Stimulated activated CD4-positive, alpha-beta T cell treated with anti-CD3 and anti-CD28 coated beads, Interleukin-2, amount 100 ng/mL, for 24 hours (primary cell): ENCODE measurements at places on chromosomes 11 and 22.

DNA sequence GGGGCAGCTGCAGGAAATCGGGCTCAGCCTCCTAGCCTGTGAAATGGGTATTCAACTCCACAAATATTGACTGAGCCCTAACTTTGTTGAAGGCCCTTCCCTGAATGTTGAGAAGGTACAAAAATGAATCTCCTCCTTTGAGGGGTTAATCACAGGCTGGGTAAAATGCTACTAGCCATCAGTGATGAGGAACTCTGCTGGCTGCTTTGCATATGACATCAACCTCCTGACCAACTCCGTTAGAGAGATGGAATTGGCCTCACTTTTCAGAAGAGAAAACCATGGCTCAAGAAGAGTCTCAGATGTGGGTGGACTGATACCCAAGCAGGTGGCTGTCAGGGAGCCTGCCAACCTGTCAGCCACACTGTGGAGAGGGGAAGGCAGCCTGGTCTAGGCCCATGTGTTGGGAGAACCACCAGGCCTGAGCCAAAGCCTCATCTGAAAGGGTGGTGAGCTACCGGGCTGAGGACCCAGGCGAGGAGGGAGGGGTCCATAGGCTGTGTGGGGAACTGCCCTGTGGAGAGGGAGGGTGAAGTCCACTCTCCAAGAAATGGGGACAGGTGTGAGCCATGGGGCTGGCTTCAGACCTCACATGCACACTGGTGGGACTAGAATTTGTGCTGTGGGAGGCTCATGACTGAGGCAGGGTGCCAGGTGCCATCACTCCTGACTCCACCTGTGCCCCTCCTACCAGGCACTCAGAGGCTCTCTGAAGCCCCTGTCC is 11.8 kb downstream of the CDCA5 start:
- no peak for DNase-seq

- DNase-seq: no peak
These were observed 69.2 kb downstream of the PACSIN2 start for GRCh38 chr22:42945736-42946135.

DNA sequence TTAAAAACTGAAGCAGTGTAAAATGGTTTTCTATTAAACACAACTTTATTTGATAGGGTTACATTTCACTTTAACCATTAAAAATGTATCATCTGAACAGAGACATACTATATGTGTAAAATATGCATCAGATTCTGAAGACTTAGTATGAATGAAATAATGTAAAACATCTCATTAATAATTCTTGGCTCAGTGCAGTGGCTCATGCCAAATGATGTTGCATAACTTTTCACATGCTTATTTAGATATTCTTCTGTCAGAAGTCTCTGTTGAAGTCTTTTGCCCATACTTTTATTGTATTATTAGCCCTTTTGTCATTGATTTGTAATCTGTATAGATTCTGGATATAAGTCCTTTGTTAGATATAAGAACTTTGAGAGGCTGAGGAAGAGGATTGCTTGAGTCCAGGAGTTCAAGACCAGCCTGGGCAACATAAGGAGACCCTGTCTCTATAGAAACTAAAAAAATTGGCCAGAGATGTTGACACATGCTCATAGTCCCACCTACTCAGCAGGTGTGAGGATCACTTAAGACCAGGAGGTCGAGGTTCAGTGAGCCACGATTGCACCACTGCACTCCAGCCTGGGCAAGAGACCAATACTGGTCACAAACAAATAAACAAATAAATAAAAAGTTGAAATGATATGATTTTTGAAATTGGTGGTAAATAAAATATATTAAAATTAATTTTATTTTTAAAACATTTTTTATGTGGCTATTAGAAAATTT is 73.8 kb upstream of the PARVA start:
- DNase-seq: no peak

DNA sequence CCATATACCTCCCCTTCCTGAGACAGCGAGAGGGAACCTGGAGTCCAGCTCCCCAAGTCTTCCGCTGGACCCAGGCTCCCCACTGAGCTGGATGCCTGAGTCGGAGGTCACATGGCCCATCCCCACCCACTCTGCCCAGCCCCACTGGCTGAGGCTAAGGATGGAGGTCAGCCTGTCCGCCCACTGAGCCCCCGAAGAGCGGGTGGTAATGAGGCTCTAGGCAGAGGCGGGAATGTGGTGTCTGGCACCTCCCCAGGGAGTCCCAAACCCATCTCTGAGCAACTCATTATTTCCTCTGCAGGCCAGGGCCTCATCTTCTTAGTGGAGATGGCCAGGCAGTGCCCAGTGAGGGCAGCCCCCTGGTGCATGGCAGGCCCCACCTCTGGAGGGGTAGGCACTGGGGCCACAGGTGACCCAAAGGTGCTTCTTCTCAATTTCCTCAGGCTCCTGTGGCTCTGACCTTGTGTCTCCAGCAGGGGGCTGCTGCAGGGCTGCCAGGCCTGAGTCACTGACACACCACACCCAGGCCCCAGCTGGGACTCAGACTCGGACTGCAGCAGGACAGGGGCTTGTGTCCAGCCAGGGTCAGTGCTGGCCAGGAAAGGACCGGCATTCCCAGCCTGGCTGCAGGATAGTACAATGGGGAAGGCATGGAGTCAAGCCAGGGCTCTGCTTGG is 10.2 kb upstream of the PDE2A start:
- DNase-seq: peak; percentile 49

GRCh38 chr22:50040717-50041116 is 17.4 kb downstream of the TTLL8 start:
- no peak for DNase-seq

GRCh38 chr22:42562684-42563083 is 8.9 kb downstream of the SERHL2 start:
- no peak for DNase-seq

- DNase-seq: no peak
These were observed 501.5 kb upstream of the ARHGAP42 start for GRCh38 chr11:100185588-100185987.

- no peak for DNase-seq
These were observed 109.1 kb downstream of the LARGE1 start for GRCh38 chr22:33811208-33811607.

DNA sequence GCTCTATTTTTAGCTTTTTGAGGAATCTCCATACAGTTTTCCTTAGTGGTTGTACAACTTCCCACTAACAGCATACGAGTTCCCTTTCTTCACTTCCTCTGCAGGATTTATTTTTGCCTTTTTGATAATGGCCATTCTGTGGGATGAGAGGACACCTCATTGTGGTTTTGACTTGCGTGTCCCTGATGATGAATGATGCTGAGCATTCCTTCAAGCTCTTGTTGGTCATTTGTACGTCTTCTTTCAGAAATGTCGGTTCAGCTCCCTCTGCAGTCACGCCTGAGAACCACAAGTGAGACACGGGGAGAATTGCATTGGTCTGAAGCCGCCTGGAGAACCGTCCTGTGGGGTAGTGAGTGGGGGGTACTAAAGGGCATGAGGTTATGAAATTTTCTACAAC is 2.0 kb upstream of the KRTAP5-10 start:
- DNase-seq: peak; percentile 22

- no peak for DNase-seq
These were observed 6.6 kb upstream of the RASGRP2 start for GRCh38 chr11:64750361-64751054.

- DNase-seq: no peak
These were observed 53.4 kb upstream of the PARVG start for GRCh38 chr22:44127356-44127755.

GRCh38 chr11:65538232-65538914 is 13.5 kb downstream of the SCYL1 start:
- DNase-seq: no peak

DNA sequence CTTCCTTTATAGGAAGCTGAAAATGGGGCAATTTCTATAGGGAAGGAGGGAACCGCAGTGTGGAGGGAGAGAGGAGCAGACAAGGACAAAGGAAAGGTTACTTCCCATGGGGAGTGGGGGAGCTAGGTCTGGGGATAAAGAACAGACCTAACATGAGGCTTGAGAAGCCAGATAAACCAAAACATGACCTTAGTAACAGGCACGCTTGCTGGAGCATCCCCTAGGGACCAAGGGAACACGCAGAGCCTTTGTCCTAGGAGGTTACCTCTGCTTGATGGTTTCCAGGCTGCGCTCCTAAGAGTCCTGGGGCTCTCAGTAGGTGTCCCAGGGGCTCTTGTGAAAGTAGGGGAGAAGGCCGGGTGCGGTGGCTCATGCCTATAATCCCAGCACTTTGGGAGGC is 271.4 kb upstream of the NCAM1 start:
- no peak for DNase-seq

DNA sequence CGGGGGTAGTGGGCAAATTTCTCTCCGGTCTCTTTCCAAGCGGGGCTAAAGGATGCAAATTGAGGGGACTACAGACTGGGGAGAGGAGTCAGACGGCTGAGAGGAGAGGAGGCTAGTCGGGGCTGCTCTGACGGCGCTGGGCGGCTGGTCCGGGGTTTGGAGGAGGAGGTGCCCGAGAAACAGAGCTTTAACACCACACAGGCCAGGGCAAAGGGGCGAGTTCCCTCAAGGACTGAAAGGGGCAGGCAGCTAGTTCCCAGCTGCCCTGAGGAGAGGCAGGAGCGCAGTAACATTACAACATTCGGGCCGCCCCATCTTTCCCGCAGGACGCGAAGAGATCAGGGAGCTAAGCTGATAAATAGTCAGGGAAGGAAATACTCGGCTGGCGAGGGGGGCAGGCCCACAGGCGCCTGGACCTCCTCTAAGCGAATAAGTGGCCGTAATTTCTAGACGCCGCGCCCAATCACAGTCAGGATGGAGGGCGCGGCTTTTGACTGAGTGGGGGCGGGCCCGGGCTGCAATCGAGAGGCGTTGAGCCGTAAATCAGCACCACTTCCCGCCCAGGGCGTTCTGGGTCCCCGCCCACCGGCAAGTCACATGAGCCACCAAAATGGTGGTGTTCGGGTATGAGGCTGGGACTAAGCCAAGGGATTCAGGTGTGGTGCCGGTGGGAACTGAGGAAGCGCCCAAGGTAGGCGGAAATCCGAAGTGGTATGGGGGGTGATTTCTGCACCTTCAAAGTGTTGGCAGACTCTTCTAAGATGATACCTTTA is at the start of gene TMEM126B:
TSS of gene TMEM126B (plus strand) at position 596 of the 773 bp plus-strand sequence. CDS start at position 611, 15 bp downstream.
- peak; percentile 97 for DNase-seq

GRCh38 chr11:103624708-103625623 is 411.5 kb upstream of the DDI1 start:
- no peak for DNase-seq

DNA sequence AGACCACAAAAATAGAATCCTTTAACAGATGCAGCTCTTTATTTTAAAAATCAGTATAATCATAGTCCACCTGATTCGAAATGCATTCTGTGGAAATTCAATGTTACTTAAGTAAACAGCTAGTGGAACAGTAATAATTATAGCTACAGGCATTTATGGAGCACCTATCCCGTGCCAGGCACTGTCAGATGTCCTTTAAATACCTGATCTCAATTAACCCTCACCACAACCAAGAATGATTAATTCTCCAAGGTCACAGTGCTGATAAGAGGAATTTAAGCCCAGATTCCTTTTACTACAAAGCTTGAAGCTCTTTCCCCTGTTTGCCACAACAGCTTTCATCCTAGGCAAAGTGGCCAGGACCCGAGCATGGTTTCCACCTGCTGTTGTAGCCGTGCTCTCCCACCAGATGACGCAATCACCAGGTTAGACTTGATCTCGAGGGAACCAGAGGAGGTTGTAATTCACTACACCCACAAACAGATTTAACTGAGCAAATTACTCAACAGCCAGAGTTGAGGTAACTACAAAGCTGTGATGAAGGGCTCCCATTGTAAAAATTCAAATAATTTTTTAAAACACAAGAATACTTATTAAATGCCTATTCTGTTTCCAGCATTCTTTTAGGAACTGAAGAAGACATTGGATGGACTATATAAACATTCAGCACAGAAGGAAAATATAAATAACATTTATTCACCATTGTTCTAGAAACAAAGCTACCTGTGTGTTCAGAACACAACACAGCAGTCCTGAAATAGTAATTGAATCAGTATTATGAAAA is 10.3 kb downstream of the PRDM10 start:
- DNase-seq: peak; percentile 28

GRCh38 chr11:128207861-128208321 is 379.5 kb downstream of the ETS1 start:
- DNase-seq: no peak

- no peak for DNase-seq
These were observed 36.6 kb upstream of the SUSD2 start for GRCh38 chr22:24144778-24145085.

DNA sequence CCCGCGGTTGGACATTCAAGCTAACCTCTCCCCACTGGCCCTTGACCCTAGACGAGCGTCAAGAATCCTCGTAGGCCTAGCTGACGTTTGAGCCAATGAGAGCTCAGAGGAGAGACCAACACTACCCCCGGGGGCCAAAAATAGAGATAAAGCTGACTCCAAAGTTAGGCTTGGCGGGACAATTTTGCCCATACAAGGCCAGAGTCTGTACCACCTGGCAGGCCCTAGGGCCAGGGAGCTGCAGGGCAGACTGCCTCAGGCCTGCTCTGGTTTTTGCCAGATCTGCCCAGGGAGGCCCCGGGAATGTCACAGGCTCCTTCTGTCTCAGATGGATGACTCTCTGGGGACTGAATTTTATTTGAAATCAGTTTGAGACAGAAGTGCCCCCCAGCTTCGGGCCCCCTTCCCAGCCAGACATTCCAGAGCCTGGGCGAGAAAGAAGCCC is 40.8 kb upstream of the ACCSL start:
- DNase-seq: no peak

DNA sequence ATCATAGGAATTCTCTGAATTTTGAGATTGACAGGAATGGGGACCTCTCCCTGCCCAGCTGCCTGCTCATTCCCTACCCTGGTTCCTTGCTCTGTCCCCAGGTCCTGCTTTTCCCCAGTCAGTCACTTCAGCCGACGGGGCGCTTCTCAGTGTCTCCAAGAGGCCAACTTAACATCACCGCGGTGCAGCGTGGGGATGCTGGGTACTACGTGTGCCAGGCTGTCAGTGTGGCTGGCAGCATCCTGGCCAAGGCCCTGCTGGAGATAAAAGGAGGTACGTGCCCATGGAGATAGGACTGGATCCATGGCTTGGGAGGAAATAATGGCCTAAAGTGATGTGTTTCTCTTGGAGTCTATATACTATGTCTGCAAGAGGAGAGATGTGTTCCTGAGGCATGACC is 7.0 kb downstream of the ROBO3 start:
- DNase-seq: no peak

DNA sequence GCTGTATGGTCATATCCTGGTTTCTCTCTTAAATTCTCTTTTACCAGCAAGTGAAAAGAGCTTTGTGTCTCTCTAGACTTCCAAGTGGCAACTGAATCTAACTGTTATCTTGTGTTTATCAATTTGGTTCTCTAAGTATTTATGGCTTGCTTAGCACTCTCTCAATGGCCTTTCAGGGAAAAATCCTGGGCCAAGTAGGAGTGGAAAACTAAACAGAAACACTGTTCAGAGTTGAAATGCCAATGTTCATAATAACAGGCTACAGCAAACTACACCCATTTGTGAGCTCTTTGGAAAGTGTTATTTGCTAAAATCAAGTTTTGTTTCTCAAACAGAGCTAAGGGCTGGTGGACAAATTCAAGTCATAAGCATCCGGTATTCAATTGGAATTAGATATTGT is 10.1 kb downstream of the MMP12 start:
- DNase-seq: no peak

DNA sequence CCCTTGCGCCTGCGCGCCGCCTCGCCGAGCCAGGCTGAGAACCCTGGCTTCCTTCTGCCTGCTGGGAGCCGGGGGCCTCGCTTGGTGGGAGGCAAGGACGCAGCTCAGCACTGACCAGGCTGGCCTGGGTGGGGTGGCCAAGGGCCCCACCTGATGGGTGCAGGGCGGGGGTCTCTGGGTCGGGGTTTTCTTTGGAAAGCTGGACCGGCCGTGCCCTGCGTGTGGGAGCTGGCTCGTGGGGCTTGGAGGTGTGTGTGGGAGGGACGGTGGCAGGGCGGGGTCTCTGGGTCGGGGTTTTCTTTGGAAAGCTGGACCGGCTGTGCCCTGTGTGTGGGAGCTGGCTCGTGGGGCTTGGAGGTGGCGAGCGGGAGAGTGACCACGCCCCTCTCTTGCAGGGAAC is 6.2 kb downstream of the GRAMD4 start:
- DNase-seq: no peak
